ENCODE measurements at places on chromosomes 7 and 10.
A peak's percentile ranks its signal among the peaks of the same experiment; 100 is the strongest.

- no peak for DNase-seq
These were observed 126.9 kb downstream of the TACC2 start for GRCh38 chr10:122115874-122116273.

DNA sequence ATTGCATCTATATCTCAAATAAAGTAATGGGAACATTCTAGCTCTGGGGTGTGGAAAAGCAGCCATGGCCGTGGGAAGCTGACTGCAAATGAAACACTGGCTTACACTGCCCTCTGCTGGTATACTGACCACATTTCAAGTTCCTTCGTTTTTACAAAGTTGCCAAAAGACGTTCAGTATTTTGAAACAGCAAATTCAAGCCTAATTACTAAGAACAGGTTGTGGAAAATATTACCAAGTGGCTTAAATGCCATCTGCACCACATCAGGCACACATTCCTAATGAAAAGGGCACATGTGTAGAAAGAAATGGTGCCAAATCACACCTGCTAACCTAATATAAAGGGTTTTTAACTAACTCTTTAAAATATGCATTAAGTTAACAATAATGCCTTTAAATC, 83.9 kb downstream of the JAZF1 start:
- DNase-seq, result peak; percentile 79

DNA sequence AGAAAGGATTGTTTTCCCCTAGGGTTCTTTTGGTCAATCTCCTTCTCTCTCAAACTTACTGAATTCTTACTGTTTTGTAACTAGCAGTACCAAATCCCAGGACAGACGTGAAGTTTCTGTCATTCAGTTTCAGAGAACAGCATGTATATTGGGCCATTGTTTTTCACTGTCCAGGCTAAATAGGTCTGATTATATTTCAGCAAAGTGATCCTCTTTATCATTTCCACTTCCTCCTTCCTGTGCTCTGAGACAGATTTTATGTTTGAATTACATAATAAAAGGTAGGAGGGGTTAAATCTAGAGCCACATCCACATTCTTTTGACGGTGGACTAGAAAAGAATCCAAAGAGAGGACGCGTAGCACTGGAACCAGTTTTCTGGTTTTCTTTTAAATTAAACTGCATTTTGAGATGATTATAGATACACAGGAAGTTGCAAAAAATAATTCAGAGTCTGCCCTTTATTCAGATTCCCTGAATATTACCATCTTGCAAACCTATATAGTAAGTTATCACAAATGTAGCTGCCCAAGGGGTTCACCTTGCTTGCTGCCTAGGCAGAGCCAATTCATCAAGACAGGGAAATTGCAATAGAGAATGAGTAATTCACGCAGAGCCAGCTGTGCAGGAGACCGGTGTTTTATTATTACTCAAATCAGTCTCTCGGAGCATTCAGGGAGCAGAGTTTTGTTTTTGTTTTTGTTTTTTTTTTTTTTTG, 40.1 kb downstream of the AKR1E2 start:
- DNase-seq, result no peak

GRCh38 chr7:155358066-155358947, 60.6 kb downstream of the INSIG1 start:
- no peak for DNase-seq

- DNase-seq, result no peak
These were observed 17.2 kb downstream of the EBF3 start for GRCh38 chr10:129946859-129947258.

DNA sequence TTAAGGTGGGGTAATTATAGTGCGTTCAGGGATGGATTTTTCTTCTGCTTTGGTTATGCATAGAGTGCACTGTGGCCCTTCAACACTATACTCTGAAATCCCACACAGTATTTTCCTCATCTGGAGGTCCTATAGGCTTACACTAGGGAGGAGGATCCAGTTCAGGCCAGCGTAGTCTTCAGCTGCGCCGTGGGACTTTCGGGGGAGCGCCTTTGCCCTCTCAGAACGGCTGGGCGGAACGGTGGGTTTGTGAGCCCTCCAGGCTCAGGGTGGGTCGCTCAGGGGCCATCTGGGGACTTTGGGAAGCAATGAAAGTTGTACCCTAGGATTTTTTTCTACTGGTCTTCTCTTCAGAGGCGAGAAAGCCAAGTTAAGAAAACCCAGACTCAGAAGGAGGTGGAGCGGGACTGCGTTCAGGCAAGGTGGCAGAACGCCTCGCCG, 652 bp upstream of the VPS26A start:
- peak; percentile 45 for DNase-seq

- DNase-seq, result no peak
These were observed 308.8 kb downstream of the PTPRN2 start for GRCh38 chr7:158278745-158279320.

GRCh38 chr7:36951257-36951697, 227.0 kb upstream of the AOAH start:
- no peak for DNase-seq

DNA sequence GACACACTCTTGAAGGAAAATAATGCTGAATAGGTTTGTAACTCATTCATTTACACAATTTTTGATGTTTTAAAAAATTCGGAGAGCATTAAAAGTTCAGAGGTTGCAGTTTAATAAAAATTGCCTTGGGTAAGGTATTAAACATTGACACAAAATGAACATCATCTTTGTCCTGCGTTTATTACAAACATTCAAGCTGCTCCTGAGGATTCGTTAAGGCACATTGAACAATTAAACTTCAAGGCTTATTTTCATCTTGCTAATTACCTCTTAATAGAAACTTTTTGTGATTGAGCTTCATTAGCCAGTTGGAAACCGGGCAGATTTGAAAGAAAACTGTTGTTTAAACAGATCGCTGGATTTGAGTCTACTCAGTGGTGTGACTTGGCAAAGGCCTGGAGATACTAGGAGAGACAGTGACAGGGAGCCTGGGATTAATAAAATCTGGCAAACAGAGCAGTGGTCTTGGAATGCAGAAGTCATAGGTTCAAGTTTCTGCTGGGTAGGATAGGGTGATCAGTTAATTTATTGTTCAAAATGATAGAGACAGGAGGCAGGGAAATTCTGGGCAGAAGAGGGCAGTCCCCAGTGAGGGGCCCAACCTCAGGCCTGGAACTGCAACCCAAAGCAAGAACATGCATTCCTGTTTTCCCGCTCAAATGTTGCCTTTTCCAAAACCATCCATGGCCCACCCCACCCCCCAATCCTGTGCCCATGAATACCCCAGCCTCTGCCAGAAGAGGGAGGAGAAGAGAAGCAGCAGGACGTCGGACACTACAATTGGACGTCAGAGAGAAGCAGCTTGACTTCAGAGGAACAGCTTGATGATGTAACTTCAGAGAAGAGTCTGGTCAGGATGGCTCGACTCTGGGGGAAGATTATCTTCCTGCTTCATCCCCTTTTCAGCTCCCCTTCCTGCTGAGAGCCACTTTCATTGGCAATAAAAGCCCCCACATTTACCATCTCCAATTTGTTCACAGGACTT, 43.5 kb upstream of the SLC35G1 start:
- no peak for DNase-seq

- peak; percentile 7 for DNase-seq
These were observed 591.9 kb upstream of the MGMT start for GRCh38 chr10:128875030-128875744.

- no peak for DNase-seq
These were observed 52.0 kb downstream of the KLRG2 start for GRCh38 chr7:139431459-139431858.

- DNase-seq, result peak; percentile 5
These were observed 296.6 kb upstream of the ETV1 start for GRCh38 chr7:14286036-14286435.

DNA sequence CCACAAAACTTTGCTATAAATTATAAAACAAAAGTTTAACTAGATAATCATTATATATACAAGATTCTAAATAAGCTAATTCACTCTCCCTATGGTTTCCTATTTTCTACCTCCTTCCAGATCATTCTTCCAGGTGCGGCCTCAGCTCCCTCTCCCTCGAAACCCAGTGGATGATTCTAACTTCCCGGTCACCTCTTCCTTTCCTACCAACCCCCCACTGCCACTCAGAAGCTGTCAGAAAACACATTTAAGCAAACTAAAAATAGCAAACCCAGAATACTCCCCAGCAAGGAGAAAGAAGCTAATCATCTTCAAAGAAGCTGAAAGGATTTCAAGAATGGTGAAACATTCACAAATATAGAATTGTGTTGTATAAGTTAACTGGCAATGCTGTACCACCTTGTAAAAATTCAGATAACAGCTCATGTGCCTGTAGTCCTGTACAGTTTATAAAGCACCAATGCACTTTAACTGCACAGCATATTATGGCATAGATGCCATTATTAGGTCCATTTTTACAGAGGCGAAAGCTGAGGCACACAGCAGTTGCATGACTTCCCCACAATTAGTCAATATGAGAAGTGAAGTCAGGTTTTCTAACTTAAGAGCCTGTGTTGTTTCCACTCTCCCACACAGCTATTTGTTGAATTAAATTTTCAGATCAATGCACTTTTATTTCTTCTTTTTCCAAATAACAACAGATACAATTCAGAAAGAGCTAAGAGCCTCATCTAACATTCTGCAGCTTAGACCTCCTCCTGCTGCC, 13.7 kb upstream of the DNTT start:
- no peak for DNase-seq

GRCh38 chr10:90732581-90732980, 125.3 kb downstream of the HTR7 start:
- no peak for DNase-seq

- DNase-seq, result no peak
These were observed 120.2 kb downstream of the RAB11FIP2 start for GRCh38 chr10:117926491-117926890.

DNA sequence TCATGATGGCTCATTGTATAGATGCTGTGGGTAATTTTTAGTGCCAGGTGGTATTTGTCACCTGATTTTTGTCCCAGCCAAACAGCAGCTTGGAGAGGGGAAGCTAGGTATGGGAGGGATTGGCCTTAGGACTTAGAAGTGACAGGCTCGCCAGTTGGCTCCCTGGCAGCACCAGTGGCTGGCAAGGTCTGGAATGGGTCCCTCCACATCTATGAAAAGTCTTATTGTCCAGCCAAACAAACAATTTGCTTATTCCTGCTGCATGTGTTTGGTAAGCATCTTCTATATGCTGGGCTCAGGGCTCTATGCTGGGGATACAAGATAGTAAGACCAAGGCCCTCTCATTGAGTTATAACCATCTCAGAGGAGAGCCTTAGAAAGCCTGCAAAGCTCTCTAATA, 42.5 kb downstream of the SORCS3 start:
- DNase-seq, result no peak

DNA sequence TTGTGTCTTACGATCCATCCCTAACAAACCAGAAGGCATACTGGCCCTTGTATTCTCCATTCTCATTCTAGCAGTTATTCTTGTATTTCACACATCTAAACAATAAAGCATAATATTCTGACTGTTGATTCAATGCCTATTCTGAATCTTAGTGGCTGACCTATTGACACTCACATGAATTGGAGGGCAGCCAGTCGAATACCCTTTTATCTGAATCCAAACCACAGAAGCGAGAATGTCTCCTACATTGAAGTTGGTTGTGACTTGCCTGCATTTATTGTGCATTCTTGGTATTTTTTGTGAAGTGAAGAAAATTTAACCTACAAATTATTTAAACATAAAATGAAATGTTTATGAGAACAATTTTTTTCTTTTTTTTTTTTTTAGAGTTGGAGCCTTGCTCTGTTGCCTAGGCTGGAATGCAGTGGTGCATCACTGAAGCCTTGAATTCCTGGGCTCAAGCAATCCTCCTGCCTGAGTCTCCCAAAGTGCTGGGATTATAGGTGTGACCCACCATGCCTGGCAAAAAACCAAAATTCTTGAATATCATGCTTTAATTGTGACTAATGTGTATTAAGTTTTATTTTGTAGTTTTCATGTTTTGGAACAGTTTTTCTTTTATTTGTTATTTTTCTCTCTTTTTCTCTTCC, 22.7 kb downstream of the EXOC4 start:
- DNase-seq, result no peak

DNA sequence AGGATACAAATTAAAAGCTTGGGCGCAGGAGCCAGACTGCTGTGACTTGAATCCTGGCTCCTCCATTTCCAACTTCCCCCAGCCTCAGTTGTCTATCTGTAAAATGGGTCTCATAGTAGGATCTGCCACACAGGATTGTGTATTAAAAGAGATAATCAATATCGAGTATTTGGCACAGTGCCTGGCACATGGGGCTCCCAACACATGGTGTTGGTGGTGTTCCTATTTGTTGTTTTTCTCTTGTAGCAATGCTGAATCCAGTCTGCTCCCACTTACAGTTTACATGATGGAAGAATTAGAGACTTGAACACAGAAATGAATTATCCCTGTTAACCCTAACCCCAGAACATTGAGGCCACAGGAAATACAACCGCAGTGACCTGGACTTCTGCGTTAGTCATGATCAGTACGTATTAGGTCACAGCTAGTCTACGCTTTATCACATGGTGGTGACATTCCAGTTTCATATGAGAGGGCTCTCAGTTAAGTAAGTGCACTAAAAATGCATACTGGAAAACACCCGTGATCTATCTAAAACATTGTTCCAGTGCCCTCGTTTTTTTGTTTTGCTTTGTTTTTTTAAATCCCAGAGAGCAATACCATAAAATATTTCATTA, 169.5 kb upstream of the KLF14 start:
- DNase-seq, result no peak

- no peak for DNase-seq
These were observed 2.2 kb upstream of the ATP6V1F start for GRCh38 chr7:128860158-128861073.

GRCh38 chr10:122113161-122113944, 124.4 kb downstream of the TACC2 start:
- peak; percentile 84 for DNase-seq

DNA sequence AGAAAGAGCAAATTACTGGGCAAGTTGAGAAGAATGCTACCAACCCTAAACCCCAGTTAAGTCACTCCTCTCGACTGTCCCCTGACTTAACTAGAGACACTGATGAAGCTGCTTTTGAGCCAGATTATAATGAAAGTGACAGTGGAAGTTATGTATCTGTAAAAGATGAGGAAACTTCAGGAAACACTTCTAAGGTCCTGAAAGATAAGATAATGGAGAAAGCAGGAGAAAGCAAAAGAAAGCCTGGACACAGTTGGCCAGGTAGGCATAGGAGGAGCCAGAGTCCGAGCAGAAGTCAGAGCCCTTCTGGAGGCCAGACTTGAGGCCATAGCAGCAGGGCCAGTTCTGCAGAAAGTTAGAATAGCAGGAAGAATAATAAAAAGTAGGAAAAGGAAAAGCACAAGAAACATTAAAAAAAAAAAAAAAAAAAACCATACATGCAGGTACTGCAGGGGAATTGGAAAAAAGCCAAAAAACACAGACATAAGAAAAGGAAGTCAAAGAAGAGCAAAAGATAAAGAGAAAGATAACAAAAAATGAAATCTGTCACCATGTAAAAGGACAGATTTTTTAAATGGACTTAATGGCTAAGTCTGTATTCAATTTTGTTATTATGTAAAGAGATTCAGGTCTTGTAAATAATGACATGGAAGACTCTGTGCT, 101.0 kb upstream of the KCNMA1 start:
- no peak for DNase-seq

DNA sequence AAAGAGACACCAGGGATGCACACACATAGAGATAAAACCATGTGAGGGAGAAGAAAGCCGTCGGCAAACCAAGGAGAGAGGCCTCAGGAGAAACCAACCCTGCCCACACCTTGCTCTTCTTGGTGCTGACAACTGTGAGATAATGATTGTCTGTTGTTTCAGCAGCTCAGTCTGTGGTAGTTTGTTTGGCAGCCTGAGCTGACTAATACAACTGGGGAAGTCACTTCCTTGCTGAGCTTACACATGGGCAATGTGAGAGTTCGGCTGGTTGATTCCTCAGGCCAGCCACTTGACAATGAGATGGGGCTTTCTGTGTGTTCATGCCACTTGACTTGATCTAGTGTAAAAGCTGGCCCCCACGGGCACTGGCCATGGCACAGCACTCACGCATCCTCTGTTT, 271.8 kb downstream of the ABCA13 start:
- no peak for DNase-seq

All from RWPE1 (cell line).